ENCODE measurements at places on chromosomes 11 and 22.

GRCh38 chr22:31635638-31636306 lies 26.2 kb downstream of the PISD start:
- no peak for DNase-seq

DNA sequence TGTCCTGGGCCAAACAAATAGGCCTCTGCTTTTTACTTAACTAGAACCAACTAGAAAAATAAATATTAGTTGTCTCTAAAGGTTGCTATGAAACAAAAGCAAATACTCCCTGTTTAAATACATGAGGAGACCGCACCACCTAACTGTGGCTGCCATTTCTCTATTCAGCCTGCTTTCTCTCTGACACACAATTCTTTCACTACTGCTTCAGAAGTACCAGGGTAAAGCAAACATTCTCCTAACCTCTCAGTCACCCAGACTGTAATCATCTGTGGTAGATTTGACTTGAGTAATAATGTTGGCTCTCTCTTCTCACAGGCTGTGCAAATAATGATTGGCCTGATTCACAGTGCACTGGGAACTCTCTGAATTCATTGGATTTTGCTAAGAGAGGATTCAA lies 41.0 kb upstream of the MS4A8 start:
- DNase-seq, result no peak

DNA sequence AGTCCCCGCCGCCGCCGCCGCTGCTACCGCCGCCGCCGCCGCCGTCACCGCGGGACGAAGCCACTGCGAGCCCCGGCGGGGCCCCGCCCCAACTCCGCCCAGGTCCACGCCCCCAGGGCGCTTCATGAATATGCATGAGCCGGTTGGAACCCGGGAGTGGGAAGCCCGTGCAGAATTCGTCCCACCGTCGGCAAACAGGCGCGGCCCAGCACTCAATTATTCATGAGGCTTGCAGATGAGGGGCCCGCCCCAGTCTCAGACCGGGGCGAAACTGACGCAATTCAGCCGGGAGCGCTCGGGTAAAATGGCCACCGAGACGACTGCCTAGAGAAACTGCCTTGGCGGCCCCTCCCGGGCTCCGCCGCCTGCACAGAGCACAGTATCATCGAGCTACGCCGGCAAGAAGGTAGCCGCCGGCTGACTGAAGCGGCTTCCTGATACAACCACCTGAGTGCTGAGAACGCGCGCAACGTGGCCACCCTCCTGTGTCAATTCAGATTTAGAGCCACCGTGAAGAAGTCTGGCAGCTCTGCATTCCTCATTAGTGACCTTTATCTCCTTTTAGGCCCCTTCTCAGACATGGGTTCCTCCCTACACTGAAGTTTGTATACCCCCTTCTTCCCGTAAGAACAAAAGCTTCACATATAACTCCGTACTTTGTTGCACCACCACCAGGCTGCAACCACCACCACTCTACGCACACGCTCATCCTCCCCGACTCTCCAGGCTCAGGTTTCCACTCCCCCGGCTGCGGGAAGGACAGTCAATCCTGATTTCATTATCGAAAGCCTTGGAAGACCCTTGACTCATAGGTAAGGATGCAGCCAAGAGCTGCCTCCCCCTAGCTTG lies at the start of gene TNKS1BP1:
Gene TNKS1BP1 (minus strand): TSS at position 67 of the 849 bp plus-strand sequence. CDS start 3,067 bp downstream, outside the sequence.
- peak; percentile 79 for DNase-seq

DNA sequence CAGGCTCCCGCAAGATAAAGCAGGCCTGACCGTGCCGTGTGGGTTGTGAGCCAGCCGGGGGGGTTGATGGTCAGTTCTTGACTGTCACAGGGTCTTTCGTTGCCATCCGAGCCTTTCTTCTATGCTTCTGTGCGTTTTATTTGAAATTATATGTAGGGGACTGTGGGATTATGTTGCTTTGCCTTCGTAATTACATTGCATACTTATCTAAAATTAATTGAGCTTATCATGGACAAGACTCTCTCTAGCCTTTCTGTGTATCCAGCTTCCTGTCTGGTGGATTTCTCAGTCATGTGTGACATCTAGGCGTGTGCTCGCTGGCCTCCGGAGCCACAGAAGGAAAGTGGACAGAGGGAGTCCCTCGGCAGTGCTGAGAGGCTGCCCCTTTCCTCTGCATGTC lies 93.2 kb downstream of the TBC1D22A start:
- DNase-seq, result no peak

- no peak for DNase-seq
Observed at GRCh38 chr11:131303611-131304119, 66.8 kb upstream of the NTM start.

DNA sequence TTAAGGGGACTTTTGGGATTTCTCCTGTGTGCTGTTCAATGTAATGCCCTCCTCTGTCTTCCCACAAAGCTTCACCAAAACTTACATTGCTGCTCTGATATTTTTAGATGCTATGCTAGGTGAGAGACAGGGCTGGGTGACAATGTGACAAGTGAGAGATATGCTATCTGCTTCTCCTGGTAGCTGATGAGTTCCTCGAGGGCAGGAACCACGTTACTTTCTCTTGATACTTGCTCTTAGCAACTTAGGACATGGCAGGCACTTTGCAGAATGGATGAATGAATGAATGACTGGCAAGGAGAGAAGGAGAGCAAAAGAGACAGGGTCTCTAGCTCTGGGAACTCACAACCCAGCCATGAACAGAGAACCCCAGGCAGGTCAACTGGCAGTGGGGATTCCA lies 115.4 kb downstream of the C11orf58 start:
- no peak for DNase-seq

- DNase-seq, result no peak
Observed at GRCh38 chr11:67675058-67675747, 780 bp upstream of the ALDH3B2 start.

- DNase-seq, result no peak
Observed at GRCh38 chr11:43952401-43953342, 10.2 kb downstream of the C11orf96 start.

GRCh38 chr11:7427733-7428132 lies 57.6 kb upstream of the OLFML1 start:
- DNase-seq, result no peak

GRCh38 chr22:39361496-39361895 lies 11.7 kb downstream of the SYNGR1 start:
- DNase-seq, result no peak

GRCh38 chr11:114955923-114956322 lies 277.6 kb downstream of the NXPE2 start:
- DNase-seq, result no peak

DNA sequence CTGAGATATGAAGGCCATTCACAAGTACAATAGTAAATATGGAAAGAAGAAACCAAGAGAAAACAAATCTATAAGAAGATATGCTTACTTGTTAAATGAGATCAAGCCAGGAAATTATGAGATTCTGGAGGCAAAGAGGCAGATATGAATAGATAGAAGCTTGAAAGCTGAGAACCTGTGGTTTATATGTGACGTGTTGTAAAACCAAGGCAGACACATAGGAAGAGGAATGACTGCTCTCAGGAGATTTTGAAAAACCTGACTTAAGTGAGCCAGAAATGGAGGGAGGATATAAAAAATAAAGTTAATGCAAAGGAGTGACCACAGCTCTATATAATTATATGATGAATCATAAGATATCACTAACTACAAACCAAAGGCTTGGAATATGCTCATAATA lies 1160.5 kb upstream of the CNTN5 start:
- no peak for DNase-seq

DNA sequence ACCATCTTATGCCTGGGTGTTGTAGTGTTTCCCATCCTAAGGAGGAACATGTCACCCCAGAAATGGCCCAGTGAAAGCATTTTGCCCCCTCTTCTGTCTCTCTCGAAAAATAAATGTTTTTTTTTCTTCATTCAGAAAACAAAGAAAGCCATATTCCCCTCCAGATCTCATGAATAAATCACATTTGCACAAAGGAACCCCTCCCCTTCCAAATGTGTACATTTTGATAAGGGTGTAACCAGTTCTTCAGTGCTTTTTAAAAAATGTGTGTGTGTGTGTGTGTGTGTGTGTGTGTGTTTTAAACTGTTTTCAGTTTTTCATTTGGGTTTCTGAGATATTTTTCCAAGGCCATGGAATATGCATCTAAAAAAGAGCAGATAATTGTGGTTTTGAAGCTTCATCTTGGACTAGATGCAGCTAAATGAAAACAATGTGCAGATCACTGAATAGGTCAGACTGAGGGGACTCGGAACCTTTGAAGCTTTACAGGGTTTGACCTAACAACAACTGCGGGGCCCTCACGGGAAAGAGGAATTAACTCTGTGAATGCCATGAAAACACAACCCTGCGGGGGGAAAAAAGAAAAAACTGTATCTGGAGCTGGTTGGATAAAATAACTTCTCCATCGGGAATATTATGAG lies 76.4 kb downstream of the YAP1 start:
- no peak for DNase-seq

DNA sequence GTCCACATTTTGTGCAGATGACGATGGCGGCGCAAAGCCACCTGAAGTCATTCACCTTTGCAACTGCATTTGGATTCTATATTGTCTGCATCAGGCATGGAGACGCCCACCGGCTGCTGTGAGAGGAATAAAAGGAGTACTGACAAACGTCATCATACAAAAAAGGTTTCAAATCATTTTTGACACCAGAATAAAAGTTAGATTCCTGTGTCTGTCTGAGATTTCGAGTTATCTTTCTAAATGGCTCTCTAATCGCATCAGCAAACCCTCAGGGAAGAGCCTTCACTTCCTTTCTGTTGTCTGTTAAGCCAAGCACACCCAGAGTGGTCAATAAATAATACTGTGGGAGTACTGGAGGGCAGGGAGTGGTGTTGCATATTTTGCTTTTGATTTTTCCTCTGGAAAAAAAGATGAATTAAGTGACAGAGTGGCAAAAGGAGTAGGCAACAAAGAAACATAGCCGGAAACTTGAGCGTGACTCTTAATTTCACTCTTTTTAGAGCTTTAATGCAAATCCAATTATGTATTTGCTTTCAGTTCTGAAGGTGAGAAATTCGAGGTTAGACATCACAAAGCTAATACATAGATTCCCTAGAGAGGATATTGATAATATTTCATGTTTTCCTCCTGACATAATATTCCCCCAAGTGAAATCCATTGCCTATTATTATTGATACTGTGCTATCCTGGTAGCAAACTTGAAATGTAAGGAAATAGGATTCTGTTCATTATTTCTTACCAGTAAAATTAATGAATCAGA lies 150.8 kb upstream of the MTMR2 start:
- DNase-seq, result no peak

GRCh38 chr11:124897674-124898262 lies at the start of gene ROBO4:
ROBO4 (minus strand) TSS chr11:124897865; CDS start chr11:124897795, 70 bp downstream.
- DNase-seq, result no peak

DNA sequence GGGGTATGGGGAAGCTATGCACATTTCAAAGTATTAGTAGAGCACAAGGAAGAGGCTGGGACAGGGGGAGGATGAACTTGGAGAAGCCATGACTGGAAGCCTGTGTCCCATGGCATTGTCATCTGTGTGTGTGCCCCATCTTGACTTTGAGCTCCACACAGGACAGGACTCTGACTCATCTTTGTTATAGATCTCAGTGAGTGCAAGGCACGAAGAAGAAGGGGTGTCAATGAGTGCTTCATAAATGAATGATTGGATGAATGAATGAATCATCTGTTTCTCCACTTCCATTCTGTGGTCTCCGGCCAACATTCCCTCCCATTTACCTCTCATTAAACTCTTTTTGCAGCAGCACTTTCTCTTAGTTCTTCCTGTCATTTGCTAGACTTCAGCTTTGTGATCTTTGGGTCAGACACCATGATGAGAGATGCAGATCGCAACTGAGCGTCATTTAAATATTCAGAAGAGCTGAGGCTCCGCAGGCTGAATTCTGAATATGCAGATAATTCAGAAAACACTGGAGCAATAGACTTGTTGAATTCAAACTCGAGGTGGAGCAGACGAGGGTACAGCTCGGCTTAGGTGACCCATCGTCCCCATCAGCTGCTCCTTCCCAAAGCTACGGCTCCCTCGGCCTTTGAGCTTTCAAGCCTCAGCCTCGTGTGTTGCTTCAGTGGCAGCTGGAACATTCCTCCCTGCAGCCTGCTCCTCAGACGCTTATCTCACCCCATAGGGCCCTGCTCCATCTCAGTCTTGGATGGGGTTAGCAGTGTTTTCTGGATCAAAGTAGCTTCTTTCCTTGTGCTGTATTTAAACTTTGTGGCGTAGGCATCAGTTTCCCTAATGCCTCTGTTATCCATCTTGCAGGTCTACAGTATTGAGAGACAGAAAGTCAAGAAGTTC lies 30.8 kb downstream of the APOL3 start:
- no peak for DNase-seq
